ENCODE measurements at places on chromosomes 3 and 15. TPM values are rescaled to one million over a fixed set of nuclear protein-coding genes. Genes with fewer than 3 reads are reported as not detected.

The VGLL3 gene
- total RNA-seq, result 2.0 TPM

The KIF23 gene
- 26.5 TPM for total RNA-seq

The ISLR2 gene
- 0.14 TPM for total RNA-seq

The SMCO1 gene
- total RNA-seq, result not detected

The MOBP gene
- total RNA-seq, result not detected

The GNB5 gene
- 56.0 TPM for total RNA-seq

All from progenitor cell of endocrine pancreas (in vitro differentiated cells).